ENCODE measurements at places on chromosomes 13 and 19.

- peak; percentile 17 for DNase-seq
Observed at GRCh38 chr19:55212447-55212846, 3.1 kb upstream of the PTPRH start.

DNA sequence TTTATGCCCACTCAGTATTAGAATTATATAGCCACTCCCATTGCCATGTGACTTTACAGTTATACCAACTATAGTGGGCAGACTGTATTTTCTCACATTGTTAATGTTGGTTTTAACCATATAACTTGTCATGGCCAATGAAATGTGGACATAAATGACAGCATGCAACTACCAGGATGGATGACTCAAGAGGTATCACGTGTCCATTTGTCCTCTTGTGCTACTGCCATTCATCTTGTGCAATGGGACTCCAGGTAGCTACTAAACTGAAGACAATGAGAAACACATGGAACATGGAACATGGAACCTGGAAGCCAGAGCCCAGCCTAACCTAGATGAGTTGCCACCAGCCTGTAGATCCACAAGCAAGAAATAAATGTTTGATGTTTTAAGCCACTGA lies 242.7 kb upstream of the IPO5 start:
- DNase-seq, result no peak

DNA sequence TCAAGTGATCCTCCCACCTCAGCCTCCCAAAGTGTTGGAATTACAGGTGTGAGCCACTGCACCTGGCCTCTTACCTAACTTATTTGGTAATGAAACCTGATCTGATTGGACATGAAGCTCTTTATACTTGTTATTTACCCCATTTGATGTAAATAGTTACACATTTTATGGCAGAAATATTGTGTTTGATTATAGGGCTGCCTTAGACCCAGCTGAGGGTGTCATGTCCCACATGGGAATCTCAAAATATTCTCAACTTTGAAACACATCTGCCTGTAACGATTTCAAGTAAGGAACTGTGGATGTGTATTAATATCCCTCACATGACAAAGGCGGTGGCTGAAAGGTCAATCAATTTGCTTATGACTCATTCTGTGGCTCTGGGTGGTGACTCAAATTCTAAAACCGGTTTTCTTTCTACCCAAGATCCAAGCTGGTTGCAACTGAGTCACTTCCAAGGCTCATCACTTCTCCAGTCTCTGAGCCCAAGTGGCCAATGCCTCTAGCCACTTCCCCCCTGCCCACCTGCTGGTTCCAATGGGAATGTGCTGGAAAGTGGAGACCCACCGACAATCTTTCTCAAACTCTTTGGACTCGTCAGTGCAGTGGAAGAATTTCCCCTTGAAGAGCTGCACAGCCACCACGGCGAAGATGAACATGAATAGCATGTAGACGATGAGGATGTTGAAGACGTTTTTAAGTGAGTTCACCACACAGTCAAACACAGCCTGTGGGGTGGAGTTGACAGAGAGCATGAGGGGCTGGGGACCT lies 110.9 kb downstream of the IER2 start:
- no peak for DNase-seq

DNA sequence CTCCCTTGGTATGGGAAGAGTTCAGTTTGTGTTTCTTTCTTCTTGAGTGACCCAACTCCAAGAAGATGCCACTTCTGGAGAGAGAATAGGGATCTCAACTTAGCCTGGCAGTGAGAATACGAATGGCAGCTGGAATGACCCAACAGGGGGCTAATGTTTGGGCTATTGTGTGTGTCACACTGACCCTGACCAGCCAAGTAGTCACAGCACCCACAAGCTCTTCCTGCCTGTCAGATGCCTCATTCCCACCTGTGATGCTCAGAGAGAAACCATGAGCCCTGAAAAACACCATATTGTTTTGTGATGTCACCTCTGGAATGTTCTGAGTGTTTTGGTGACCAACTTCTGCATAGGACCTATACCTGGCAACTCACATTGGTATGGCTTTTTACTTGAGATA lies at the start of gene CBY2:
Gene CBY2 (plus strand): TSS at position 233 of the 400 bp plus-strand sequence. CDS start 71 bp downstream, at position 304.
- no peak for DNase-seq

DNA sequence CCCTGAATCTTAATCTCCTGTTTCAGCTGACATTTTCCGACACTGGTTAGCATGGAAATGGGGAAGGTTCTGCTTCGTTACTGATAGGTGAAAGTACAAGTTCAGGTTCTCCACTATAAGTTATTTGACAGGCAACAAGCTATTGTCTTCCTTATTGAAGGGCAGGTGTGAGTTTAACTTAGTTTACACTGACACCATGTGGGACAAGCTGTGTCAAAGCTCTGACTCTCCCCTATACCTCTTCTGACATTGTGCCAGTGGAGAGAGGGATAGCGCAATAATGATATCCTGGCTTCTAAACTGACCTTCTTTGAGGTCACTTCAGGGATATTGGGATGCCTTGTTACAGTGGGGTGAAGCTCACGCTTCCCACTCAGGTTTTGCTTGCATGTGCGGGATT lies 587.0 kb upstream of the SLITRK5 start:
- no peak for DNase-seq

GRCh38 chr13:100608906-100609305 lies 20.3 kb upstream of the GGACT start:
- DNase-seq, result no peak
